ENCODE measurements at places on chromosomes 2 and 18. TPM values are rescaled to one million over a fixed set of nuclear protein-coding genes. Genes with fewer than 3 reads are reported as not detected.

C2orf74 gene
- total RNA-seq, result 8.4 TPM

DNA sequence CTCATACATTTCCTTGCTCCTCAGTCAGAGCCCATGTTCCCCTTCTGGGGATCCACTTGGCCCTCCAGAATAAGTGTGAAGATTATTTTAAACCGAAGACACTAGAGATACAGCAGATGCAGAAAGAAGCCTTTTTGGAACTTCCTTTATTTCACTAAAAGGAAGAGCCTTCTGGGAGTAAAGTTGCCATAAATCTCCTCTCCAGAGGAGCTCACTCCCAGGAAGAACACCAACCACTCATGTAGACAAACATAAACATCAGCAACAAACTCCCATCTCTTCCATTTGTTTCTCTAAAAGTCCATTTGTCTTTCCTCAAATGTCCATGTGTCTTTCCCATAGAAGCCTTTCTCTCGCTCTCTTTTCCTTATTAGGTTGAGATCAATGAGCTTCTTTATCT lies 62.4 kb upstream of the MSH6 start:
- no peak for DNase-seq

ALPP gene
- total RNA-seq, result not detected

- no peak for DNase-seq
Measured at GRCh38 chr18:25454270-25454659, 102.3 kb upstream of the ZNF521 start.

Data from activated CD8-positive, alpha-beta T cell treated with anti-CD3 and anti-CD28 coated beads, Interleukin-2, amount 10 ng/mL, durations not matched to agents 7 days and 5 days (primary cell).